ENCODE measurements at places on chromosomes 7 and 10.

GRCh38 chr10:20093600-20093999 lies 277.4 kb downstream of the PLXDC2 start:
- no peak for DNase-seq

- no peak for DNase-seq
These were observed 9.4 kb downstream of the CPXM2 start for GRCh38 chr10:123882177-123882576.

- no peak for DNase-seq
These were observed 1.0 kb upstream of the UBN2 start for GRCh38 chr7:139230023-139230422.

GRCh38 chr7:8197994-8198698 lies 63.8 kb downstream of the ICA1 start:
- no peak for DNase-seq

DNA sequence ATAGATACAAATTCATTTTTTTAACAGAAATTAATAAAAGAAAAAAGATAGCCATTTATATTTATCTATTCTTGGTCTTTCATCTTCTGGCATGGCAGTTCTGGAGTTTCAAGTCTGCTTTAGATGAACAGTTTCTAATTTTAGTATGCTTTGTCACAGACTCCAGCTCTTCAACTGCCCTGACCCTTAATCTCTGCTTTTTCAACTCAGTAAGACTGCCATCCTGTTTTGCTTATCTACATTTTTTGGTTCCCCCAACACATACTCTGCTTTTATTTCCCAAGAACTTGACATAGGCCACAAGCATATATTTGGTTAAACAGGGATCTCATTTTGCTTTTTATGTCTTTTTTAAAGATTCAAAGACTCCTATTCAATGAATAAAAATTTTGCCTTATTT lies 309.3 kb upstream of the KCND2 start:
- DNase-seq = peak; percentile 14

GRCh38 chr7:41817386-41817785 lies 114.5 kb upstream of the INHBA start:
- DNase-seq = peak; percentile 64

DNA sequence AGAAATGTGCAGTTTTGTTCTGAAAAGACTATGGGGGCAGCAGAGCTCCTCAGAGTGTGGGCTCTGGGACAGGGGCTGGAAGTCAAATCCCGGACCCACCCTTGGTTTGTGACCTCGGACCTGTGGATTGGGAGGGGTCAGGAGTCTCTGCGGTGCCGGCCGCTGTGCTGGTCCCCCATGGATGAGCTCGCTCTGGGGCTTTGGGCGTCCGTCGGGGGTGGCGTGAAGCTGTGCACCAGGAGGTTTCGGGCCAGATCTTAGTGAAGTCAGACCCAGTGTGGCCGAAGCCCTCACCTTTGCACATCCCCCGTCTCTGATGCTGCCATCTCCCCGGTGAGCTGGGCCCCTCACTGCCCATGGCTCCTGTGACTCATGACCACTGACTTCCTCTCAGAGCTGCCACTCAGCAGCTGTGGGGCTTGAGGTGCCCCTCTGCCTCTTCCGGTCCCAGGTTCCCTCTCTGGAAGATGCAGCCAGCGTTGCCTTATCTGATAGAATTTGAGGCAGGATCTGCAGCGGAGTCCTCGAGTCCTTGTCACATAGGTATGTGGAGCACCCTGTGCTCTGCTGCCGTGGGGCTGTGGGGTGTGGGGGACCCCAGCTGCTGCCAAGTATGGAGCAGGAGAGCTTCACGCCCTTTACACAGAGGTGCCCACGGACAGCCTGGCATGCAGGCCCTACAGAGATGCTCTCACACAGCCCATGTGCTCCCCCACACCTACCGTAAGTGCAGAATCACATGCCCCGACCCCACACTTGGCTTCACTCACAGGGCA lies 11.4 kb upstream of the SCART1 start:
- DNase-seq = no peak

DNA sequence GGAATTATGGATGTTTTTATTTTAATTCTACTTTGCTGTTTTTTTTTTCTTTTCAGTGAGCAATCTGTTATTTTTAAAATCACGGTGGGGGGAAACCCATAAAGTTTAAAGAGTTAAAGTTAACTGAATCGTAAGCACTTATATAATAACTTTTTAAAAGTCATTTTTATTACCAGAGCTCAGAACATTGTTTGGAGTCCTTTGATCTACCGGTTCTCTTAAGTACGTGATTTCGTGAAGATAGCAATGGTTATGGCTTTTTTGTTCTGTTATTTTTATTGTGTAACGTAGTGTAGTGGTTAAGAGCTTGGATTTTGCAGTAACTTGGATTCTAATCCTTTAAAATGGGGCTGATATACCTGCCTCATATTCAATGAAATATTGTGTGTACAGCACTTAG lies 57.4 kb downstream of the NHLRC2 start:
- no peak for DNase-seq

DNA sequence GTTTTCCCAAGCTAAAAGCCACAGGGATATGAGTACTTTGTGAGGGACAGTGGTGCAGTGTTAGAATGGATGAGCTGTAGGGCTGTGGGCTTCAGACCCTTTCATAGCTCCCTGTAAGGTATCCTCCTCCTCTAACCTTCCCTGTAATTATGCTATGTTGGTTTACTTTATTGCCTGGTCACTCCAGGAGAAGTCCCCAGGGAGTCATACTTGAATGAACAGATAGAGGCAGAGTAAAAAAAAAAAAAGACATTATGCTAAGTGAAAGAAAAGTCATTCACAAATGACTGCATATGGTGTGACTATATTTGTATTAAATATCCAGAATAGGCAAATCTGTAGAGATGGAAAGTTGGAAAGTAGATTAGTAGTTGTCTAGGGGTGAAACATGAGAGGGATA lies 434.4 kb downstream of the AUTS2 start:
- DNase-seq = no peak

DNA sequence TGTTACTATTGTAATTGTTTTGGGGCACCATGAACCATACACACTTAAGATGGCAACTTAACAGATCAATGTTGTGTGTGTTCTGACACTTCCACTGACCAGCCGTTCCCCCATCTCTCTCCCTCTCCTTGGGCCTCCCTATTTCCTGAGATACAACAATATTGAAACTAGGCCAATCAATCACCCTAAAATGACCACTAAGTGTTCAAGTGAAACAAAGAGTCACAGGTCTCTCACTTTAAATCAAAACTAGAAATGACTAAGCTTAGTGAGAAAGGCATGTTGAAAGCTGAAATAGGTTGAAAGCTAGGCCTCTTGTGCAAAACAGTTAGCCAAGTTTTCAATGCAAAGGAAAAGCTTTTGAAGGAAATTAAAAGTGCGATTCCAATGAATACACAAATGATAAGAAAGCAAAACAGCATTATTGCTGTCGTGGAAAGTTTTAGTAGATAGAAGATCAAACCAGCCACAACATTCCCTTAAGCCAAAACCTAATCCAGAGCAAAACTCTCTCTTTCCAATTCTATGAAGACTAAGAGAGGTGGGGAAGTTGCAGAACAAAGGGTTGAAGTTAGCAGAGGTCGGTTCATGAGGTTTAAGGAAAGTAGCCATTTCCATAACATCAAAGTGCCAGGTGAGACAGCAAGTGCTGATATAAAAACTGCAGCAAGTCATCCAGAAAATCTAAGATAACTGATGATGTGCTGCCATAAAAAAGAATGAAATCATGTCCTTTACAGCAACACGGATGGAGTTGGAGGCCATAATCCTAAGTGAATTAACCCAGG lies 90.6 kb downstream of the MTPN start:
- no peak for DNase-seq

DNA sequence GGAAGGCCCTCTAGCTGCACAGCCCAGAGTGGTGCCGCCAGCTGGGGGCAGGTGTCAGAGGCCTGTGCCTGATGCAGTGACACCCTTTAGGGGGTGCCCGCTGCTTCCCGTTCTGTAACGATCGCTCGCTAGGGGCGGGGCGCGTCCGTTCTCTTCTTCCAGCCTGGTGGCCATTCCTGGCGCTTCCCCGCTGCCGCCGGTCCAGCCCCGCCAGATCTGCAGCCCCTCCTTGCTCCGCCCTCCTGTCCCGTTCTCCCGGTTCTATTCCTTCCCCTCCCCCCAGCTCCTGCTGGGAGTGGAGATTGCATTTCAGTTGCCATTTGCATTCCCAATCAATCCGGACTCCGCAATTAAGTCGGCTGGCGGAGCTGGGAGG lies 39.2 kb downstream of the AGAP3 start:
- DNase-seq = no peak

GRCh38 chr7:99707096-99707495 lies 27.3 kb upstream of the CYP3A5 start:
- peak; percentile 2 for DNase-seq

DNA sequence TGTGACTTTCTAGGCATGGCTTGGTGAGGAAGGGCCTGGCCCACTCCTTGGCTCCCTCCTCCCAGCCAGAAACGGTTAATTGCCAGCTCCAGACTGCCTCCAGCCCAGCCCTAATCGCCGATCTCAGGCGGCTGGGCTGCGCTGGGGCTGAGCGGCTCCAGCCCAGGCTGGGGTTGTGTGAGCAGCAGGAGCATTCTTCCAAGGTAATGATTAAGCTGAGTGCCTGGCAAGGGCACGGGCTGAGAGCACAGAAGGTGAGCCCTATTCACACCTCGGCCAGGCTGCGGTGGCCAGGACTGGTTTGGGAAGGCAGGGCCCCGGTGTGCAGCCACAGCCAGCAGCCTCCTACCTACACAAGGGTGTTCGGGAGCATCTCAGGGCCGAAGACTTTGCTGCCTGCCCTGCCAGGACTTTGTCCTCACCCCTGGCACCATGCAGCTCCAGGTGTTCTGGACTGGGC lies at the start of gene TMEM72:
TMEM72 (plus strand) TSS at position 257 of the 460 bp plus-strand sequence; CDS start at position 433, 176 bp downstream.
- DNase-seq = no peak

GRCh38 chr10:96992721-96993120 lies 160.6 kb downstream of the LCOR start:
- DNase-seq = no peak

DNA sequence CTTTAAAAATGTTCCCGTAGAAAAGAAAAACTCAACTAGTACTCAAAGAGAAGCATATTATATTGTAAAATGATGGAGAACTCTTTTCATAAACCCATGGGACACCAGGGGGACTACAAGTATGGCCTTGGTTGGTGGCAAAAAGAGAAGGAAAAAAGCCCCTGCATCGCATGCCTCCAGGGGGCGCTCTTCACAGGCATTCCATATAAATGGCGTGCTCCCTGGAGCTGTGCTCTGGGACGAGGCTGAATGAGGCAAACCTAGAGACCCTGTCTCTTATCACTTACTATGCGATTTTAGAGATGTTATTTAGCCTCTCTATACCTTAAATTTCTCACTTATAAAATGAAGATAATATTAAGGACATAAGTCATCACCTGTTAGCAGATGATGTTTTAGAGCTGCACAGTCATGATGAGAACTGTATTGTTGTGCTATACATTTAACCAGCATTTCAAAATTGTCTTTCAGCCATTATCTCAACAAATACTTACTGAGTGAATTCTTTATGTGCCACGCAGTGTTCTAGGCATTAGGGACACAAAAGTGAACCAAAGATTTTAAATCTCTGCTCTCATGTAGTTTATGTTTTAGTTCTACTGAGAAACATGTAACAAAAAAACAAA lies 105.8 kb downstream of the ARHGAP21 start:
- DNase-seq = peak; percentile 65

DNA sequence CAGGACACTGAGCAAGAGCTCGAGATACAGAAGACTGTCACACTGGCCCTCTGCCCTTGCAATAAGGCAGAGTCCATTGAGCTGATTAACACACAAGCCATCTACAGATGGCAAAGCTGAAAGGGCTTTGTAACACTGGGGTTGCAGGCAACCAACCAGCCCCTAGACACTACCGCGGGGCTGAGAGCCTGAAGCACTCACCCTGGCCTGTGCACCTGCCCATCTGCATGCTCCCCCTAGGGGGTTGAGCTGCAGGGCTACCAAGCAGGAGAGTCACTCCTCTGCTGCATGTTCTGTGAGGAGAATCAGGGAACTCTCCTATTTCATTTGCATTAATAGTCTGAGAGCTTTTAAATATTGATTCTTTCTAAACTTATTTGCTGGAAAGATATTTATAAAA lies 128.1 kb upstream of the VIPR2 start:
- no peak for DNase-seq

Data from cardiac fibroblast (primary cell).